ENCODE measurements at places on chromosomes 12 and 14.

GRCh38 chr12:19577281-19577530 lies 137.9 kb downstream of the AEBP2 start:
- DNase-seq, result no peak
- no peak overlapping the region for H3K27ac ChIP-seq
- H3K27me3 ChIP-seq, result no peaks in the 10 kb centered on the region
- no peak overlapping the region for H3K4me3 ChIP-seq

DNA sequence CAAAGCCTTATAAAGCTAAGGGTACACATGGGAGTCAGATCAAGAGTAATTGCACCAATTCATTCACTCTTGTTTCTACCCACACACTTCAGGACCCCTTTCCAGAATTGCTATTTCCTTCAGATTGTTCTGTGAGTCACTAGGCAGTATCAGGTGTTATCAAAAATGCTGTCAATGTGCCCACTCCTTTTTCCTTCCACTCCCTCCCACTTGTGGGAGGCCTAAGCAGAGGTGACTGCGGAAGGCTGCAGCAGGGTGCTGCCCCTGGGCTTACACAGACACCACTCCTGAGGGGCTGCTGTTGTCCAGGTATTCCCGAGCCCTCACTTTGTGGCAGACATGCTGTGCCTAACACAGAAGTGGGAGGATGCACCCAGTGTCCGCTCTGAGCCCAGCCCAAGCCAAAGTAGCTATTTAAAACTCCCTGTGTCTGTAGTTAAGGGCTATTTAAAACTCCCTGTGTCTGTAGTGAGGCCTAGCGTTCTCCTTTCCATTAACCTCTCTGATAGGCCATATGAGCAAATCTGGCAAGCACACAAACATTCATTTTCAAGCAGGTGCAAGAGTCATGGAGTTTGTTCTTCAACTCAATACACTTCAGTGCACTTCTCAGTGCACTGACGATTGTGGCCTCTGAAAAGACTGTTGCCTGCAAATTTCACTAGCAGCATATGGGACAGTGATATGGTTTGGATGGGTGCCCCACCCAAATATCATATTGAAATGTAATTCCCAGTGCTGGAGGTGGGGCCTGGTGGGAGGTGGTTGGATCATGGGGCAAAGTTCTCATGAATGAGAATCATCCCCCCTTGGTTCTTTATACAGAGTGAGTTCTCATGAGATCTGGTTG lies 117.8 kb downstream of the PHLDA1 start:
- no peaks in the 10 kb centered on the region for H3K36me3 ChIP-seq
- H3K4me3 ChIP-seq, result no peak overlapping the region
- DNase-seq, result no peak
- H3K27ac ChIP-seq, result no peak overlapping the region

- H3K4me3 ChIP-seq, result no peak overlapping the region
- no peaks in the 10 kb centered on the region for H3K36me3 ChIP-seq
- no peaks in the 10 kb centered on the region for H3K27me3 ChIP-seq
- no peaks in the 10 kb centered on the region for H3K4me1 ChIP-seq
- no peak overlapping the region for H3K27ac ChIP-seq
- no peak for DNase-seq
Observed at GRCh38 chr14:57981817-57982560, 116.1 kb upstream of the SLC35F4 start.

DNA sequence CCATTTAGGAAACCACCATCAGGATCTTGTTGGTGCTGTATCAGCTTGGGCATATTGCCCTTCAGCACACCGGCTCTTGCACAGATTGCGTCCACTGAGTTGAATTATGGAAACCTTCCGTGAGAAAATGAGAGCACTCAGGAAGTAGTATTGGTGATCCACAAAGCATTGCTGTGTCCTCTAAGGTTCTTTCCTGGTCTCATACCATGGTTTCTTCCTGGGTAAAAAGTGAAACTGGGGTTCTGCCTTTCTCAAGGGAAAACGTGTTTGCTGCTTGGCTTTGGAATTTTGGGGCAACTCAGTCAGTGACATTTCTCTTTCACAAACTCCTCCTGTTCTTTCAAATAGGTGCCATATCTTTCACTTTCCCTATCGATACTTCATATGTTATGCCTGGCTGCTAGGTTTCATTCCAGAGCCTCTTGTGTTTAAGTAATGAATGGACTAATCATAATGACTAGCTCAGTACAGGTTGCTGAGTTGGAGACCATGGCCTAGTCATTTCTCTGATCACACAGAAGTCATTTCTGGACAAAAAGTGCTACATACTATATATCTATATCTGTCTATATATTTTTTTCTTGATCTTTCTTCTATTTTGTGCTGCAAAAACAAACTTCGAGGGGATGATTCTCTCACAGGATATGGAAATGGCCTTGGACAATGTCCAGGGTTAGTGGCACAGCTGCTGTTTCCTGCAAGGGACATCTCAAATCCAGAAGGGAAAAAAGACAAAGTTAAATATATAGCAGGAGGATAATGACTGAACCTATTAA lies 423.4 kb downstream of the ZFP36L1 start:
- no peak overlapping the region for H3K27ac ChIP-seq
- DNase-seq, result no peak
- no peaks in the 10 kb centered on the region for H3K27me3 ChIP-seq
- no peaks in the 10 kb centered on the region for H3K4me1 ChIP-seq
- no peaks in the 10 kb centered on the region for H3K36me3 ChIP-seq
- no peak overlapping the region for H3K4me3 ChIP-seq

- DNase-seq, result no peak
- no peaks in the 10 kb centered on the region for H3K36me3 ChIP-seq
- H3K27ac ChIP-seq, result no peak overlapping the region
- no peaks in the 10 kb centered on the region for H3K27me3 ChIP-seq
- H3K4me1 ChIP-seq, result no peaks in the 10 kb centered on the region
Observed at GRCh38 chr14:26403760-26404159, 194.1 kb downstream of the NOVA1 start.

DNA sequence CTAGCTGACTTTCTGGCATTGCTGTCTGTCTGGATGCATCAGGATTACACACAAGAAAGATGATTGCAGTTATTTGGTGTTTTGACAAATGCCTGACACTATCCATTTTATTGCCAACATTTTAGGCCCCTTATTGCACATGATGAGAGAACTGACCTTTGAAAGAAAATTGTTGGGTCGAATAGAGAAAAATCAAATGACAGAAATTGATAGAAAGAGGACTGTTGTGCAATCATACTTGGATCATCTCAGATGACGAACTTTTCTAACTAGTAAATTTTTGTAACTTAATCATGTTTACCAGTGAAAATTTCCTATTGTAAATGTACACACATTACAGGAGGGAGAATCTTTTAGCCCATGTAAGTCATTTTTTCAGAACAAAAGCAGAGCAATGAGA lies 251.5 kb upstream of the USP15 start:
- no peak overlapping the region for H3K27ac ChIP-seq
- DNase-seq, result no peak
- no peak overlapping the region for H3K4me3 ChIP-seq
- no peaks in the 10 kb centered on the region for H3K4me1 ChIP-seq
- H3K27me3 ChIP-seq, result no peaks in the 10 kb centered on the region

DNA sequence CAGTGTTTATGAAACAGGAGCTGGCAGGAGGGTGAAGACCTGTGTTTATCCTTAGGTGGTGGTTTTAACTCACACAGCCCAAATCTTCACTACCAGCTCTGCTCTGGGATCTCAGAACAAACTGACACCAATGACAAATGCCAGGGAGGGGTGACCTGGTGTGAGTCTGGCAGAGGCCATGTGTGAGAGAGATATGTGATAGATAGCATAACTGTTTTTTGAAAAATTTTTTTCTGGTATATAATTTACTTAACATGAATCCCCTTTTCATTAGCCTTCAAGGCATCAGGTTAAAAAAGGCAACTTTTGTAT lies 51.5 kb downstream of the SLC38A4 start:
- H3K27ac ChIP-seq, result no peak overlapping the region
- H3K27me3 ChIP-seq, result no peaks in the 10 kb centered on the region
- no peaks in the 10 kb centered on the region for H3K4me1 ChIP-seq
- no peaks in the 10 kb centered on the region for H3K36me3 ChIP-seq
- H3K4me3 ChIP-seq, result no peak overlapping the region

DNA sequence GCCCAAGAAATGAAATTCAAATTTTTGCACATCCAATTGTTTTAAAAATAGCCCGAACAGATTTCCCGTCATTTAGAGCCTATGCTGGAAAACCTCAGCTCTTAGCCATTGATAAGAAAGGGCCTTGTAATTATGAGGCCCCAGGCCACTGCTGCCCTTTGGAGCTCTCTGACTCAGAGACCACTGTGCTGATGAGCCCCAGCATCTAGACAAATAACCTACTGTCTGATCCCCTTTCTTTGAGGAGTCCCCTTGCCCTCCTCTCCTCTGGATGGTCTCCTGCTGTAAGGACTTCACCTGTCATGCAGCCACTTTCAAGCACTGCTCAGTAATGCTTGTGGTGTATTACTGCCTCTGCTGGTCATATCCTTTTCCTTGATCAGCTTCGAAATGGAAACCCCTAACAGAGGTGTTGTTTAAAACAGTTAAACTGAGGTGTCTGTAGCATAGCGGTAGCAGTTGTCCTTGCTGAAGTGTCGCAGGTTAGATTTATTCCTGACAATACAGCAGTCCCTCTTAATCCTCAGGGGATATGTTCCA lies 159.9 kb upstream of the SRRM4 start:
- no peak overlapping the region for H3K4me3 ChIP-seq
- DNase-seq, result no peak
- no peaks in the 10 kb centered on the region for H3K4me1 ChIP-seq
- no peak overlapping the region for H3K27ac ChIP-seq
- no peaks in the 10 kb centered on the region for H3K36me3 ChIP-seq

DNA sequence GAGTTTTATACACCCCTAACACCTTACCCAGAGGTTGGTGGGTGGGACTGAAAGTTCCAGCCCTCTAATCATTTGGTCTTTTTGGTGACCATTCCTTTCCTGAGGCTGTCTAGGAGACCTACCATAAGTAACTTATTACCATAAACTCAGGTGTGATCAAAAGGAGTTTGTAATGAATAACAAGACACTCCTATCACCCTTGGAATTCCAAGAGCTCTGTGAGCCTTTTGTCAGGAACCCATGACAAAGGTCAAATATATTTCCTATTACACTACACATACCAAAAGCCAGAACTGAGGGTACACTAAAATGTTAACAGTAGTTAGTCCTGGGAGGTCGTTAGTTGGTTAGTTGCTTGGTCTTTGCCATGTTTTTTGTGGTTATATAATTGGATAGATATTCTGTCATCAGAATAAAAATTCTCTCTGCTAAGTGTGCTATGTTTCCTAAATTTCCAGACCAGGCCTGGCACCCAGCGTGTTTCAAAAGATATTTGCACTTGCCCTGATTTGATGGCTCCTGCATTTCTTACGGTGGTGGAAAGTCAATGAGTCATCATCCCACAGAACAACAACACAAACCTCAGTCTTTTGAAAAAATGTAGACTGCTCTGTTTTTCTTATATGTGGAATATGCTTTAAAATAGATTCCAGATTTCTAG lies 27.0 kb upstream of the AKAP5 start:
- H3K4me3 ChIP-seq, result no peak overlapping the region
- DNase-seq, result no peak
- H3K4me1 ChIP-seq, result peaks cover 4% of the 10 kb centered on the region
- H3K27me3 ChIP-seq, result no peaks in the 10 kb centered on the region
- no peaks in the 10 kb centered on the region for H3K36me3 ChIP-seq

DNA sequence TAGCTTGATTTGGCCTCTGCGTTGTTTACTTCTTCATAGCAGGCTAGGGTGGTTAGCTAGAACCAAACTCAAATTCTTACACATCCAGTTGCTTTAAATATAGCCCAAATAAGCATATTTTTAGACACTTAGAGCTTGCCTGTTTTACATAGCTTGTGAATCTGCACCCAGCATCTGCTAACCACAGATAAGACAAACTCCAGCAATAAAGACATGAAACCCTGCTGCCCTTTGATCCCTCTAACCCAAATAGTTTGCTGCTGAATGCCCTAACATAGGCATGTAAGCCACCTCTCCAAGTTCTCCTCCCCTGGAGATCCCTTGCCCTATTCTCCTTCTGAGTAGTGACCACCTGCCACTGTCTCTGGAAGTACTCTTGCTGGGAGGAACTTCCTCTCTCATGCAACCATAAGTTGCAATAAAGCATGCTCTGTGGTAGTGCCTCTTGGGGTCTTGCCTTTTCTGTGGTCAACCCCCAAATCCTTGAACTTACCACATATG lies 185.6 kb downstream of the TMEM117 start:
- peak overlapping the region; percentile 69 for H3K27ac ChIP-seq
- peak overlapping the region; percentile 27 for H3K4me3 ChIP-seq
- no peaks in the 10 kb centered on the region for H3K27me3 ChIP-seq
- peak; percentile 92 for DNase-seq
- H3K4me1 ChIP-seq, result peaks cover 24% of the 10 kb centered on the region

DNA sequence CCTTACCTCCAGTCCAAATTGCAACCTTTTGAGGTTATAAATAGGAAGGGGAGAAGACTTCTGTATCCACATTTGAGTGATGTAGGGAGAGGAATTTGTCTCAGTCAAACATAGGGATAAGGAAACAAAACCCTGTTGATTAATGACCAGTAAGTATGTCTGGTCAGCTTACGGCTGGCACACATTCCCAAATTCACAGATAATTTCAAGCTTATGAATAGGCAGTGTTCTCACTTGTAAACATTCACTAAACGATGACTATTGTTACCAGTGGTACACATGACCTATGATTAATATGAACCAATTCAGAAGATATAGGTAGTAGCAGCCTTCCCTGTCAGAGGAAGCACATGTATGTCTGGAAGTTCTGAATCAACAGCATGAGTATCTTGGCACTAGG lies 33.0 kb upstream of the SLC5A8 start:
- H3K36me3 ChIP-seq, result no peaks in the 10 kb centered on the region
- no peaks in the 10 kb centered on the region for H3K27me3 ChIP-seq
- H3K4me1 ChIP-seq, result peaks cover 50% of the 10 kb centered on the region

DNA sequence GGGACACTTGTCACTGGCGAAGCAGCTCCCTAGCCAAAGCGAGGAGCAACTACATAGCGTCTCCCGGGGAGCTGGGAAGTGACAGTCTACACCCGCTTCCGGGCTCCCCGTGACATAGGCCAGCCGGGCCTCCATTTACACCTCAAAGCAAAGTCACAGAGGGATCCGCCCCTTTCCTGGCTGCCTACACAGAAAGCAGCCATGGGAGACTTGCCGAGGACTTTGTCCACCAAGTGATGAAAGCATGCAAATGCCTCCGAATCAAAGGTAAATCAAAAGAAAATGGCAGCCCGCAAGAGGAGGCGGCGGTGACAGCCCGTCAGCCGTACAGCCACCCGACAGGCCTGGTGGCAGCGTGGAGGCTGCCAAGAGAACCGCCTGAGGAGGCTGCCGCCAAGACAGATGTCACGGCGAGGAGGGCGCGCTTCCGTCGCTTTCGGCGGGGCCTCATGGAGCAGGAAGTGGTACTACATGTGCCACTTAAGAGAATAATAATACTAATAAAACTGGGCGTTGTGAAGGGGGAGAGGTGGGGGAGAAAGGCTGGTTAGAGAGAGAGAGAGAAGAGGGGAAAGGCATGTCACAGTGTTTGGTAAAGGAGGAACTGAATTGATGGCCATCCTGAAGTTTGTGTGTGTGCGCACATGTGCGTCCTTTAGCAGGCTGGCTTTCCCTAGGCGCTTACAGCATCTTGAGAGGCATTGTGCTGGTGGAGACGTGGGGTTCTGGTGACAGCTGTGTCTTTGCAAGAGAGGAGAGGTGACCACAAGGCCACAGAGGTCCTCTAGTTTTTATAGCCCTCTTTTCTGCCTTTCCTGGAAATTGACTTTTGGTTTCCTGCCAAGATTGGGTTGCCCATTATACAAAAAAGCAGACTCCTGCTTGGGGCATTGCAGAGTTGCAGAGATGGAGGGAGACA lies 661.7 kb downstream of the VRK1 start:
- no peaks in the 10 kb centered on the region for H3K4me1 ChIP-seq
- no peak for DNase-seq
- H3K4me3 ChIP-seq, result no peak overlapping the region
- H3K36me3 ChIP-seq, result no peaks in the 10 kb centered on the region

Data from MM.1S (cell line).